ENCODE measurements at places on chromosomes 5 and 9.

- no peak for DNase-seq
These were observed 57.8 kb downstream of the ZNF462 start for GRCh38 chr9:106920701-106921283.

GRCh38 chr9:85163415-85163814 lies 493.9 kb downstream of the NTRK2 start:
- no peak for DNase-seq

DNA sequence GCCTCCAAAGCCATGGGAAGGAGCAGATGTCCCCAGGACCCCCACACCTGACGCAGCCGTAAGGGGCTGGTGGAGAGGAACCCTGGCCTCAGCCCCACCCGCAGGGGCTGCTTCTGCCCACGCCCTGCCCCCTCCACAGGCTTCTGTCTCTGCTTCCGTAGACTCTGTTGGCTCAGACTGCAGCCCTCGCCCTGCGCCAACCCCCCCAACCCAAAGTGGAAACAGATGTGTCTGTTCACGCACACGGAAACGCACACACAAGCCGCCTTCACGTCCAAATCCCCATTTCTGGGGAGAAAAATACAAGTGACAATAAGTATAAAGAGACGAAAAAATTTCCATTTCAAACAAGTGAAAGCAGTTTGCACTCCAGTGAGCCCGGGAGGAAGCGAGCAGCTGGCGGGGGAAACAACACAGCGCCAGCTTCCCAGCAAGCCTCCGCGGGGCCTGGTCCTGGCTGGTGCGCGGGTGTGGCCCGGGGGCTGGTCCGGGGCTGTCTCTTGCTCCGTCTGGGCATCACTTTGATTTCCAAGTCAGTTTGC lies 32.6 kb upstream of the RXRA start:
- no peak for DNase-seq

DNA sequence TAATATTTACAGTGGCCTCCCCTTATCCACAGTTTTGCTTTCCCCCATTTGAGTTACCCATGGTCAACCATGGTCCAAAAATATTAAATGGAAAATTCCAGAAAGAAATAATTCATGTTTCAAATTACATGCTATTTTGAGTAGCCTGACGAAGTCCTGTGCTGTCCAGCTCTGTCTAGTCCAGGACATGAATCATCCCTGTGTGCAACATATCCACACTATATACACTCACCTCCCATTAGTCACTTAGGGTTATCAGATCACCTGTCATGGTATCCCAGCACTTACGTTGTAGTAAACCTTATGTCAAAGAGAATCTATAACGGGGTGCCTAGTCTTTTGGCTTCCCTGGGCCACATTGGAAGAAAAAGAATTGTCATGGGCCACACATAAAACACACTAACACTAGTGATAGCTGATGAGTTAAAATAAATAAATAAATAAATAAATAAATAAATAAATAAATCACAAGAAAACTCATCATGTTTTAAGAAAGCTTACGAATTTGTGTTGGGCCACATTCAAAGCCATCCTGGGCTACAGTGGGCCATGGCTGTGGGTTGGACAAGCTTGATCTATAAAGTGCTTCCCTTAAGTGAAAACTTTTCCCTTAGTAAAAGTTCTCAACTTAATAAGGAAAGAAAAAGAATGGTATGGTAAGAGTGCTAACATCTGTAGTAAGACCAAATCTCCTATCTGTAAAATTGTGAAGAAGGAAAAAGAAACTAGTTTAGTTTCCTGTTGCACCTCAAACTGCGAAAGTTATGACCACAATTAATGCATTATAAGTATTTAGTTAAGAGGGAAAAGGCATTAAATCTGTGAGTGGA lies 15.9 kb upstream of the OMD start:
- no peak for DNase-seq

- DNase-seq: no peak
These were observed 36.9 kb upstream of the PDCL start for GRCh38 chr9:122865300-122865699.

GRCh38 chr5:160903551-160903950 lies 51.5 kb upstream of the ATP10B start:
- no peak for DNase-seq

- DNase-seq: no peak
These were observed 162.5 kb upstream of the KIF2A start for GRCh38 chr5:62143268-62144229.

DNA sequence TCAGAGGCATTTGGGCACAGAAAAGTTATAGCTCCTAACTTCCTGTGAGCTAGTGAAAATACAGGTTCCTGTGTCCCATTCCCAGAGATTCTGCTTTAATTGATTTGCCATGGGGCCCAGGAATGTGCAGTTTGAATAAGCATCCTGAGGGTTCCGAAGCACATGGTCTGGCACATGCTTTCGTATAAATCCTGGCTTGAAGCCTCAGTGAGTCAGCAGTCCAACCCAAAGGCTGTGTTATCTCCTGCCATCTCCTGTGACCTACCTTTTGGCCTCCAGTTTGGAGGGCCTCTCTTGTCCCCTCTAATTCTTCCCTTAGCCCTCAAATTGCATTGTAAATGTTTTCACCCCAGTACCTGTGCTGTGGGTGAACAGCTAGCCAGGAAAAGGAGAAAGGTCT lies 183.8 kb downstream of the NR3C1 start:
- DNase-seq: no peak

- no peak for DNase-seq
These were observed 416.4 kb downstream of the CSNK1G3 start for GRCh38 chr5:123928401-123928800.

DNA sequence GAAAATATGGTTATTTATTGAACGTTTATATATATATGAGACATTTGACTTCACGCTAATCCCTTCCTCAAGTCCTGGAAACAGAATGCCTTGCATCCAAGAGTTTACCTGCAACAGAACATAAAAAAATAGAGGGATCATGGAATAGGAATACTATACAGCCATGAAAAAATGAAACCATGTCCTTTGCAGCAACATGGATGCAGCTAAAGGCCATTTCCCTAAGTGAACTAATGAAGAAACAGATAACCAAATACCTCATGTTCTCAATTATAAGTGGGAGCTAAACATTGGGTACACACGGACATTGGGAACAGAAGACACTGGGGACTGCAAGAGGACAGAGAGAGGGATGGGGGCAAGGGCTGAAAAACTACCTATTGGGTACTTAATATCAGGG lies 13.0 kb downstream of the BAAT start:
- DNase-seq: no peak

DNA sequence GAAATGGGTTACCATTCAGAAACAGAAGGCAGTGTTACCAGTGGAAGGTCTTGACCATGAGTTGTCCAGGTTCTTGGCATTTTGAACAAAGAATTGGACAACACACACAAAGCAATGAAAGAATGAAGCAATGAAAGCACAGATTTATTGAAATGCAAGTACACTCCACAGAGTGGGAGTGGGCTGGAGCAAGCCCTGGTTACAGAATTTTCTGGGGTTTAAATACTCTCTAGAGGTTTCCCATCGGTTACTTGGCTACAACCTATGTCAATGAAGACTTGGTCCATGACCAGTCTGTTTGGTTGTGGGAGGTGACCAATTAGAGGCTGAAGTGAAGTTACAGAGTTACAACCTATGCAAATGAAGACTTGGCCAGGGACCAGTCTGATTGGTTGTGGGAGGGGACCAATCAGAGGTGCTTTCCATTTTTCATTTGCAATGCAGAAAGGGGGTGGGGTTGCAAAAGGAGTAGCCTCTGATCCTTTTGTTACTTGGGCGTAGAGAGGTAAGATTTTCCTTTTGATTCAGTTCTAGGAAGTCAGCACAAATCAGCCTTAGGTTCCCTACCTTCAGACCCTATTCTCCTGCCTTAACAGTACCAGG lies 71.7 kb upstream of the SPRY4 start:
- DNase-seq: no peak

- no peak for DNase-seq
These were observed 1.4 kb downstream of the SLC26A2 start for GRCh38 chr5:149961957-149962409.

DNA sequence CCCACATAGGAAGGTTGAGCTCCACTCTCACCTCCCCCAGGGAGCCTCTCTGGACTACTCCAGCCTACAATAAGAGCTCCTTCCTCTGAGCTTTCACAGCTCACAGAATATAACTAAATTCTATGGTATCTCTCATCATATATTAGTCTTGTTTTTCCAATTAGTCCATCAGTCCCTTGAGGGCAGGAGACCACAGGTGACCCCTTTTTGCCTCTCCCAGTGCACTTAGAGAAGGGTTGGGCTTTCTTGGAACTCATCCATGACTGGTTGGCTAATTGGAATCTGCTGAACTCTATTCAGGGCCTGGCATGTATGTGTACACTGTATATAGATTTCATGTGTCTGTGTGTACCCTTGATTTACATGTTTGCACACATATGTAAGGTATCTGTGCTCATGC lies 50.4 kb upstream of the ARAP3 start:
- DNase-seq: no peak

- no peak for DNase-seq
These were observed 34.3 kb upstream of the DAB2 start for GRCh38 chr5:39459071-39459470.

DNA sequence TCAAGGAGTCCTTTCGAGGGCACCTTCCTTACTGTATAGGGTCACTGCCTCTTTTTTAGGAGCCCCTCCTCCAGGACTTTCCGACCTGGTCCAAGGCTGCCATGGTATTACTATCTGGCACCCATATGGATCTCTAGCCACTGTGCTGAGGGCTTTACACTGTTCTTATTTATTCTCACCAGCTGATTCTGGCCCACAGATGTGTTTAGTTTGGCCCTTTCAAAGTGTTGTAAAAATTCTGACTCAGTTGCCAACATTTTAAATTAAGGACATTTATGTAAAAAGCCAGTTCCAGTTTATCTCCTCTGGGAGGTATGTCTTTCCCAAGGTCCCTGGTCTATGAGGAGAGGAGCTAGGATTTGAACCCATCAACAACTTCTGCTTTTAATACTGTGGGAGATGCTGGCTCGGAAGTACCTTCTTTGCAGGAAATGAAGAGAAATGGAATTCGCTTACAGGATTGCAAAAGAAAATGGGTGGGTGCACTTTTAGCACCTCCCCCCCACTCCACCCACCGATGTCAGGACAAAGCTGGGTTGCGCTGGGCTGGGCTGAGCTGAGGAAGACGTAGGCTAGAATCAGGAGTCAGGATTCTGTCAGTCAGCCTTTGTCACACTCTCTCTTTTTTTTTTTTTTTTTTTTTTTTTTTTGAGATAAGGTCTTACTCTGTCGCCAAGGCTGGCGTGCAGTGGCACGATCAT lies 7.8 kb downstream of the JADE2 start:
- no peak for DNase-seq

- no peak for DNase-seq
These were observed 67.5 kb downstream of the TLE1 start for GRCh38 chr9:81621785-81622259.

DNA sequence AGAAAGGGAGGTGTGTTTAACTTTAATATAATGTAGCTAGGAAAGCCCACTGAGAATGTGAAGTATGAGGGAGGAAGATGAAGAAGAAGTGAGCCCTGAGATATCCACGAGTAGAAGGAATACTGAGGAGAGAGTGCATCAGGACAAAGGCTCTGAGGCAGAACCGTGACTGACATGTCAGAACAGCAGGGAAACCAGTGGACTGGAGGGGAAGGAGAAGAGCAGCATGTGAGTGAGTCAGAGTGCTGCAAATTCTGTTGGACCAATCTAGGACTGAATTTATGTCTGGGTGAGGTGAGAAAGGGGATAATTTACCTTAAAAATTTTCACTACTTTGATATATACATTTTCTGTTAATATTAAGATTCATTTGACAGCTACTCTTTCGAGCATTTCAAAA lies 110.3 kb downstream of the ST8SIA4 start:
- DNase-seq: no peak

DNA sequence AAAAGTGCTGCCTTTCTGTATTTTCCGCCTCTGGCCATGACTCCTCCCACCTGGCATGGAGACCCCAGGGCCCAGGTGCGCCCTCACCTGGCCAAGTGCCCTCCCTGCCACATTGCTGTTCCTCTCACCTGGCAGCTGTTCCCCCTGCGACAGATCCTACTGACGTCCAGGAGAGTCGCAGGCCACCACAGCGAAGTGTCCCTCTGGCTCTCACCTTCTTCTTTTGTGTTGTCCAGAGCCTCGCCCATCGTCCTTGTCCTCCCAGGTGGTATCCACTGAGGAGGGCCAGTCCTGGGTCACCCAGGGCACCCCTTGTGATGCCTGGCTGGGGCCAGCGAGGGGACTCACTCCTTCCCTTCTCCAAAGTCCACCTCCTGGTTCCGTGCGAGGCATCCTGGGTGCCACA lies 2.6 kb downstream of the NKD2 start:
- DNase-seq: peak; percentile 20

GRCh38 chr9:105930011-105930627 lies 235.8 kb downstream of the TMEM38B start:
- DNase-seq: no peak

- no peak for DNase-seq
These were observed 238.0 kb downstream of the ENC1 start for GRCh38 chr5:74402553-74402952.

DNA sequence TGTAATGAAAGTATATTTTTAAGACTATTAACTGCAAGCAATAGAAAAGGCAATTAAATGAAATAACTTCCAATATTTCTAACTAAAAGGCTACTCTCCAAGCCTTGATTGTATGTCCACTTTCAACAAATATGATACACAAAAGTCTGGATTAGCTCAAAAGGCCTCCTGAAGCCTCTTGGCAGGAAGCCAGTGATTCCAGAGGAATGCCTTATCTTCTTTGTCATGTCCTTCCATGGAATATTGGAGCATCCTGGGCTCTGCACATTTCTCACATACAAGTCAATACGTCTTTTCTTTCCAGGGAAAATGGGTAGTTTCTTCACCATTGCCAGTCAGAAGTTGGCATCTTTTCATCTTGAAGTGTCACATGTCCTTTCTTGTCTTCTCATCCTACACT lies 357.8 kb downstream of the KDM4C start:
- no peak for DNase-seq

- DNase-seq: no peak
These were observed 53.2 kb upstream of the KCNMB1 start for GRCh38 chr5:170442391-170442790.

- no peak for DNase-seq
These were observed 2.4 kb upstream of the SNX2 start for GRCh38 chr5:122772446-122772845.

DNA sequence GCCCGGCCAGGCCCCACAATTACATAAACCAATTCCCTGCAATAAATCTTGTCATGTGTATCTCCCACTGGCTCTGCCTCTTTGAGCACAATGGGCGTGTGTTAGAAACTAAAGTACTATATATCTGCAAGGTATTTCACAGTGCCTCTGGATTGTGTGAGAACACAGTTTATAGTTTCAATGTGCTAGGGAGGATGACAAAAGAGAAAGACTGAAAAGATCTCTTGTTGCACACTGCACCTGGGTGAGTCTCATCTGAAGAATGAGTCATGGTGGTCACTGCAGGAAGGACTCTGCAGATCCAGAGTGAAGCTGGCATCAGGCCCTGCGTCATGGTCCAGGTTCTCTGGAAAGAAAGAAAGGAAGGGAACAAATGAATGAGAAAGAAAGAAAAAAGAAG lies 20.7 kb upstream of the CTSV start:
- no peak for DNase-seq

Data from activated naive CD8-positive, alpha-beta T cell treated with anti-CD3 and anti-CD28 coated beads, Interleukin-2, amount 50 U/mL, for 16 hours (primary cell).